ENCODE measurements at places on chromosomes 1 and 21. TPM values are rescaled to one million over a fixed set of nuclear protein-coding genes. Genes with fewer than 3 reads are reported as not detected.

Gene HLX
- total RNA-seq = not detected

Gene CFHR4
- not detected for total RNA-seq

Gene CLCA1
- not detected for total RNA-seq

Gene LCE6A
- not detected for total RNA-seq

Gene IFNLR1
- 4.8 TPM for total RNA-seq

Gene ABCG1
- 0.07 TPM for total RNA-seq

Gene SPRR1A
- total RNA-seq = not detected

Gene GUCA2A
- not detected for total RNA-seq

Gene NKAIN1
- total RNA-seq = 73.6 TPM

Gene FAM78B
- total RNA-seq = 2.3 TPM

DNA sequence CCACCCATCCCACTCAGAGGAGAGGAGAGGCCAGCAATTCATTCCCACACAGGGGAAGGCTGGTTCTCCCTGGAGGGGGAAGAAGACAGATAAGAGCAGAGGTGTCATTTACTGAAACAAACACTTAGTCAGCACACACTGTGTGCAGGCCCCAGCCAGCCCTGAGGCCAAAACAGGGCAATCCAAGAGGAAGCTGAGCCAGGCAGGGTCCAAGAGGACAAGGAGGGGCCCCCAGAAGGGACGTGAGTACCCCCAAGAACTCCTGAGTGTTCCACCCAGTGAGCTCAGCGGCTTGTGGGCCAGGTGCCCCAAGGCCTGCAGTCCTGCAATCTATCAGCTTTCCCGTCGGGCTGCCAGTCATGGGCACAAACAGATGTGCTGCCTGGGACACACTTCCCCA is 15.8 kb downstream of the ADGRB2 start:
- no peak for DNase-seq

- no peak for DNase-seq
Measured at GRCh38 chr1:61397935-61398334, 315.6 kb downstream of the NFIA start.

DNA sequence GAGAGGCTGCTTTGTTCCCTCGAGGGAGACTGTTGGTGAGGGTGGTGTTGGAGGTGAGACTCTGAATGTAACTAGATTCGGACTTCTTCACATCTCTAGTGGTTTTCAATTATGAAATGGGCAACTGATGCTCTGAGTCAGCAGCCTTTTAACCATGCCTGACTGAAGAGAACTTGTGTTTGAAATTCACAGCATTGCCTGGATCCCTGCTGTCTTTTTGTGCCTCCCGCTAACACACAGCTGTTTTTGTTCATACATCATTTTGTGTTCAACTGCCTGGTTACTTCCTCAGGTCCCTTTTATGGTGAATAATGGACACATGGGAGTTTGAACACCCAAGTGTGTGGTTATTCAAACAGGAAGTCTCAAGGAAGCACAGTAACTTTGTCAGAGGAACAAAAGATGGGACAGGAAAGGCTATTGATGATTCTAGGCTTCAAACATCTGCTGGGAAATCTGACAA is 16.8 kb downstream of the LAMC1 start:
- DNase-seq = no peak

DNA sequence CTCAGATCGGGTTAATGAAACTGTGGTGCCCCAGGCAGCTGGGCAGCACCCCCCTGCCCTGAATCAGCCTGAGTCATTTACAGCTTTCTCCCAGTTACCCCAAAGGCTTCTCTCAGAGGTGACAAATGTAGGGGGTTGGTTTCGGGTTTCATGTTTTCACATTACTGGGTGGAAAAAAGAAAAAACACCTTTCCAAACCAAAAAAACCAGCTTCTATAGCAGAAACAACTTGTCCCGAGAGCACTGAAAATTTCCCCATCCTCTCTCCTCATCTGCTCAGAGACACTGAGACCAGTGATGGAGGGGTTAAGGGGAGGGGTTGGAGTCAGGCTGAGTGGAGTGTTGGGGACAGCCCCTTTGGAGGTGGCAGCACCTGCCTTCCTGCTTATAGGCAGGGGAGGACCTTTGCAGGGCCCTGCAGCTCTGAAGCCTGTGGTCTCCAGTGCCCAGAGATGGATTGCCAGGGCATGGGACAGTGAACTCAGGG is 15.6 kb downstream of the UTP11 start:
- peak; percentile 61 for DNase-seq

DNA sequence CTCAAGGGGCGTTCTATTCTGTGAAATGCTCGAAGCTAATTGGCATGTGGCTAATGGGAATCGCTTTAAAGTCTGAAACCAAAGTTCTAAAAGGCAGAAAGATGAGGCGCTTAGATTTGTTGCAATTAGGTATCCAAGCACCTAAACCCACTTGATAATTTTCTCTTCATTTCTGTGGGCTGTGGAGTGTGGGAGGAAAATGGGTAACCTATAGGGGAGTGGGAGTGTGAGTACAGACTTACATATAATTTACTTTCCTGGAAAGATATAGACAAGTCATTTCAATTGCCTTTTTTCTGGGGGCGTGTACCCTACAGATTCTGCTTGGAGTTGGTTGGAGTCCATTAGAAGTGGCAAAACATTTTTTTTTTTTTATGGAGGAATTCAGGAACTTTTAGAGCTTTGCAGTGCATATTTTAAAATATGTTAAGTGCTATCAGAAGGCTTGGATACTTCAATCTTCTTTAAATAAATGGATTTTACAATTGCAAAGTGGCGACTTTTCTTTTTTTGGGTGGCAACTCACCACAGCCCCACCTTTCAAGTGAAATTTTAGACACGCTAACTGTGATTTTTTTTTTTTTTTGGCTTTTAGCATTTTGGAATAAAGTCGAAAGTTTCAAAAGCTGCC is 254.5 kb downstream of the CAMTA1 start:
- DNase-seq = no peak

GRCh38 chr1:210294999-210295745 is 33.5 kb upstream of the HHAT start:
- peak; percentile 52 for DNase-seq

DNA sequence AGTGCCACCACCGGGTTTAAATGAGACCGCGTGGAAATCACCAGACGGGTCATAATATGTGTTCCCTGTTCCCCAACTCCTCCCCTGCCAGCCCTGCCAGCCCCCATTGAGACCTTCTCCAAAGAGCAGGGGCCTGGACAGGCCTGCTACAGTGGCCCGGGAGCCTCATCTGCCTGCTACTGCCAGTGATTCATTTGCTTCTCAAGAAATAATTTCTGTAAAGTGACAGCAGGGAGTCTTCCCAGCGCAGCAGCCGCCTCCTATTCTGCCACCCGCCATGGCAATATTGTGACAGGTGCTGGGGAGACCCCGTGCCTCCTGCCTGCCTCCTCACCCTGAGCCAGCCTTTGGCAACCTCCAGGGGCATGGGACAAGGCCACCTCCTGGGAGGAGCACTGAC is 8.9 kb downstream of the IFFO2 start:
- DNase-seq = peak; percentile 40

DNA sequence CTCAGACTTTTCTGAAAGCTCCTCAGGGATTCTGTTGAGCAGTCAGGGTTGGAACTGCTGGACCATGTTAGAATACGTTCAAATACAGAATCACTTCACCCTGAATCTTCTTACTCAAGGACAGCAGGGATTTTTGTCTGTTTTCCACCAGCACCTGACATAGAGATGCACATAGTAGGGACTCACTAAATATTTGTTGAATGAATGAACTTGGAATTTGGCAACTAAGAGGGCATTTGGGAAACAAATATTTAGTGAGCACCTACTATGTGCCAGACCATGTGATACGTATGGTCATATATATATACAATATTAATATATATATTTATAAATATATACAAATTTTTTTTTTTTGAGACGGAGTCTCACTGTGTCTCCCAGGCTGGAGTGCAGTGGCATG is 4.6 kb upstream of the FBXO42 start:
- DNase-seq = no peak

- no peak for DNase-seq
Measured at GRCh38 chr1:210647406-210648333, 319.0 kb downstream of the HHAT start.

DNA sequence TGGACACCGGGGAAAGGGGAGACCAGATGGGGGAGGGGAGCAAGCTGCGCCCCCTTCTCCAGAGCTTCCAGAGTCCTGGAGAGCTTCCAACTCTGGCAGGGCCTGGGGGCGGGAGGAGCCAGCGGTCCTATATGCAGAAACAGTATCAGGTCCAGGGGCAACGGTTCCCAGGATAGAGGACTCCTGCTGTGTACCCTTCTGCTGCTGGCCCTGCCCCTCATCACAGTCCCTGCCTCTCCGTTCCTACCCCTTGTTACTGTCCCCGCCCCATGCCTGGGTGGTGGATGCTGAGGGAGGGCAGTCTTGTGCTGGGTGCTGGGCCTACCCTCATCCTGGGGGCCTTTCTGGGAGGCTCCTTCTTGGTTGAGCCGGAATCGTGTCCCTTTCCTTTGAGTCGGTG is 19.2 kb upstream of the PEX10 start:
- no peak for DNase-seq

GRCh38 chr1:193634470-193634869 is 448.1 kb upstream of the B3GALT2 start:
- no peak for DNase-seq

DNA sequence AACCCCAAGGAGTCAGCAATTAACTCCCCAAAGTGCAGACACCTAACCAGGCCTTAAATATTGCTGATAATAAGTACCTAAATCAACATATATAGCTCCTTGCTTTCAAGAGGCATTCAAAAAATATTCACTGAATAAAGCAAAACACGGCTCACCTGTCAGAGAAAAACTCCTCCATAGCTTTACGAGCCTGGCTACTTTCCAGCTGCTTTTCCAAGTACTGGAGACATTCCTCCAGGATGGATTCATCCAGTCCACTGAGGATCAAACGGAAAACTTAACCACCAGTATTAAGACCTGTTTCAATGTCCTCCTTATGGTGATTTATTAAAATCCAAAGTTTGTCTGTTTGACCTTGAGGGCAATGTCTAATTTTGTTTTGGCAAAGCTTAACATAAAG is 44.6 kb downstream of the UBR4 start:
- no peak for DNase-seq

DNA sequence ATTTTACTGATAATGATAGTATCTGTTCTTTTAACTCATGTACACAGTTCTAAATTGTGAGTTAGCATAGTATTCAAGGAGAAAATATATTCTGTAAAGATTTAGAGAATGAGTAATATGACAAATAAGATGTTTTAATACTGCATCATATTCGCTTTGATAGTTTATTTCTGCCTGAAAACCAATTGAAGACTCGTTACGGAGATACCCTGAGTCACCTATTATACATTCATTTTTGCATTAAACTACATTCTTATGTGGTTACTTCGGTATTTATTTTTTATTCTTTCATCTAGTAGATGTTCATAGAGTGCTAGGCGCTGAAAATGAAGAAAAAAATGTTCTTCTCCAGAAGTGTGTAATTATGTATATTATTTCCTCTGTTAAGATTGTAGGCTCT is 5.3 kb downstream of the UHMK1 start:
- no peak for DNase-seq

DNA sequence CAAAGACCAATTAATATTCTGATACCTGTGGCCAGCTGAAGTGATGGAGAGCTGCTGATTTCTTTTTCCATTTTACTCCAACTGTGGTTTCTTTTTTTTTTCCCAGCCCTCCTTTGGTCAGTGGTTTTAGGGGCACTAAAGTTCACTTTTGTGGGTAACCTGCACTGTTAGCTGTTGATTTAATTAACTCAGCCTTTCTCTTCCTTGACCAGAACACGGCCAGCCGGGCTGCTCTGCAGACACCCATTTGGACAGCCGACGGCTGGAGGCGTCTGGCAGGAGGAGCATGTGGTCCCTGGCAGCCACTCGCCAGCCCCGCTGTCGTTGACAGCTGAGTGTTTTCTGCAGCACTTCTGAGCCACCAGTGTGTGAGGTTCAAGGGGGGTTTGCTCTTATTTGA is 136.2 kb upstream of the RUNX3 start:
- no peak for DNase-seq

GRCh38 chr1:206039046-206039973 is 13.7 kb upstream of the RHEX start:
- no peak for DNase-seq

GRCh38 chr1:55645270-55645669 is 430.1 kb upstream of the USP24 start:
- no peak for DNase-seq

DNA sequence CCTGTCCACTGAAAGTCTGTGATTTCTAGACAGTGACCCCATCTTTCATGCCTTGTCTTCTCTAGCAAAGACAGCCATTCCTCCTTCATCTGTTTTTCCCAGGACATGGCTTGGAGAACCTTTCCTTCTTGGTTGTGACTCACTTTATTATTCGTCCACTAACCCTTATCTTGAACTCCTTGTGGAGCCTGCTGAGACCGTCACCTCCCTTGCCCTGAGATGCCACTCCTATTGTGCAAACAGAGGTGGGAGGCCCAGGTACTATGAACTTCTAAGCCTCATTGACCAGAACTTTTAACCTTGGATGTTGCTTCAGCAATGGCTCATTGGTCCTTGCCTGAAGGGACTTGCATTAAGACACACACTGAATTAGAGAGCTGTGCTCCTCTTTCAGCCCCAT is 117.5 kb downstream of the FOXD2 start:
- no peak for DNase-seq

DNA sequence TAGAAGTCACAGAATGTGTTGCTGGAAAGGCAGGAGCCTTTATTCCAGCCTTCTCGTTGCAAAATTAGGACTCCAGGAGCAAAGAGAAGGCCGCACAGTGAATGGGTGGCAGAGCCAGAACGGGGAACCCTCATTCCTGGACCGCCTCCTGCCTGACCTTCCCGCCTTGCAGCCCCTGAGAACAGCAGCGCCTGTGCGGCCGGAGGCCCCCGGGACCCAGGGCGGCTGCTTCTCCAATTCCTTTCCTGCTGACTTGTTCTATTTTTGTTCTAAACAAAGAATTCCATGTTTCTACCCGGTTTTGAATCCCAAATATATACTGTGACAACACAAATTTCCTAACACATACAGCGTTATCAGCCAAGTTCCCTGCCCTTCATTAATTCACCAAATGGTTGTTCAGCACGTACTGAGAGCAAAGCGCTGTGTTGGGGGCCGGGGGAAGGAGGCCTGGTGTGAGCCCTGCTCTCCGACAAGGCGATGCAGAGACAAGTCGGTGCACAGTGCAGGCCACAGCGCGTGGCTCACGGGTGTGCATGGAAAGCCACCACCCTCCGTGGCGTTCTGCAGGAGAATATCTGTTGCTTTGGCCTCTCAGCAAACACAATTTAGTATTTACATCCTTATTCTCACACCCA is 31.9 kb upstream of the COL6A2 start:
- DNase-seq = peak; percentile 69

GRCh38 chr1:220028346-220028895 is 17.9 kb downstream of the EPRS1 start:
- DNase-seq = no peak

DNA sequence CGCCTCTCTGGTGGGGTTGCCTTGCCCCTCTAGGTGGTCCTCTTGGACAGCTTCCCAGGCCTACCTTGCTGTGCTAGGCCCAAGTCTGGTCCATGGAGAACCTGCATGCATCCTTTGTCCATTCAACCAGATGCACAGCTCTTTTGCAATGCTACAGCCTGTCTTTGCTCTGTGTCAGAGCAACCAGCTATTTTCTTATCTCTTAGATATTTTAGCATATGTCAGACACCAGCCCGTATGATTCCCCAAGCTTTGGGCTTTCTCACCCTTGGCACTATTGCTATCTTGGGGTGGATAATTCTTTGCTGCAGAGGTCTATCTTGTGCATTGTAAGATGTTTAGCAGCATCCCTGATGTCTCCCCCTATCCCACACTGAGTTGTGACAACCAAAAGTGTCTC is 32.3 kb downstream of the TNN start:
- no peak for DNase-seq

All from H7 (cell line).